Thymus (tissue), 14 donors: ENCODE measurements at places on chromosomes 16 and 17.

- no peak for DNase-seq
Measured at GRCh38 chr17:565521-565920, 149.1 kb downstream of the VPS53 start.

GRCh38 chr17:6578491-6578890 lies 22.1 kb upstream of the PITPNM3 start:
- no peak for DNase-seq

DNA sequence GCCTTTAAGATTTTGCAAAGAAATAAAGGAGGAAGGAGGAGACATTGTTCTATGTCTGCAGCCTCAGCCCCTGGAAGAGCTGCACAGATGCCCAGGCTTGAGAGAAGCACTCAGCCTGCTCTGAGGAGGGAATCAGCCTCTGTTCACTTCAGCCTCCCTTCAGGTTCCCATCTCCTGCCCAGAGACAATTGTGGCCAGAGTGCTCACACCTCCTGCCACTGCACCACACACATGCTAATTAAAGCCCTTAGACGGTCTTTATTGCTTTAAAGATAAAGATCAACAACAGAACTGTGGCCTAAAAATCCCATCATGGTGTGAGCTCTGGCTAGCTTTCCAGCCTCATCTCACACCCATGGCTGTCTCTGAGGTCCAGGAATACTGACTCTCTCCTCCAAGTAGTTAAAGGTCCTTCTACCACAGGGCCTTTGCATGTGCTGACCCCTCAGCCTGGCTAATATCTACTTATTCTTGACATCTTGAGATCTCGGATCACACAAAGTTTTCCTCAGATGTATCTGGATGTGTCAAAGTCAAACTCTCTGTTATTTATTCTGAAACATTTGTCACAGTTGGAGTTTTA lies 33.8 kb downstream of the CHD9NB start:
- no peak for DNase-seq

- DNase-seq = no peak
Measured at GRCh38 chr17:15122857-15123256, 142.3 kb downstream of the PMP22 start.

DNA sequence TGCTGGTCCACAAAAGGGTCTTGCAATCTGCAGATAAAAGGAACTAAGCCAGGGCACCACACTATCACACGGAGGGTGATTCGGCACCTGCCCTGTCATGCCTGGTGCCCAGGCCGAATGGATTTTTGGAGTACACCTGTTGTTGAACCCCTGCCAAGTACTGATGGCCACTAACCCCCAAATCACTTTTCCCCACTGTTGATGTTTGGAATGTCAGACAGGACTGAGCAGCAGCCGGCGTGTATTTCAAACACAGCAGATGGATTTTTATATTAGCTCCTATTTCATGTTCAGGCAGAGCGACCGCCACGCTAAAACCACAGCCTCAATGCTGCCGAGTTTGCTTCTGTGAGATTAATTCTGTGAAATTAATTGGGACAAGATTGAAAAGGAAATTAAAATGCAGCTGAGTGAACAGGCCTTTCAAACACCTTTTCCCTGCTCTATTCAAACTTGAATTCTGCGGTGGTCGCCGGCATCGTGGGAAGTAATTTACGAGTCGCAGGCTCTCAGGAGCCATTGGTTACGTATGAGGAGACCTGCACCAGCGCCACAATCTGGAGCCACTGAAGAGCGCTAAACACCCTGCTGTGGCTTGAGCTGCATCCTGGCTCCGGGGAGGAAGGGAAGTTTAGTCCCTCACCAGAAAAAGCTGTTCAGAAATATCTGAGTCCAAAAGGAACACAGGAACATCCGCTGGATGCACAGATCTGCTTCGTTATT lies 48.5 kb downstream of the SNX11 start:
- no peak for DNase-seq

DNA sequence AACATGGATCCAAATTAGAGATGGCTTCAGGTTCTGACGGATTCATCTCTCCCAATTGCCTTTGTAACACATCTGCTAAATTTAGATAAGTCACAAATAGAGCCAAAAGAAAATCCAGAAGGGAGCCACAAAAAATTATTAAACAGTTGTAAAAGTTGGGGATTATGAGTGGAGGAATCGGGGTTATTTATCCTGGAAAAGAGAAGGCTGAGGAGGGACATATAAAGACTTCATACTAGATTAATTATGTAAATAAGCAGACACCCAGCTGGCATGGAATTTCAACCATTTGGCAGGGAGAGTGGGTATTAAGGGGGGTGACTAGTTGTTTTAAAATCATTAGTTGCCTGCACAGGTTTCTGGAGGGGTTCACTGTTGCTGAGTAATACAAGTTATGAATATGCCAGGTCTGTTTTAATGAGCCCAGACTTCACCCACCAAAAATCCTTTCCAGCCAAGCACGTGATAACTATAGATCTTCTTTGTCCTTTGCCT lies 89.6 kb downstream of the CDH13 start:
- no peak for DNase-seq

GRCh38 chr16:69077251-69077650 lies 28.2 kb upstream of the HAS3 start:
- DNase-seq = no peak

- DNase-seq = no peak
Measured at GRCh38 chr16:89034971-89035668, 58.1 kb upstream of the CBFA2T3 start.

GRCh38 chr17:72169823-72170222 lies 49.0 kb downstream of the SOX9 start:
- DNase-seq = no peak

DNA sequence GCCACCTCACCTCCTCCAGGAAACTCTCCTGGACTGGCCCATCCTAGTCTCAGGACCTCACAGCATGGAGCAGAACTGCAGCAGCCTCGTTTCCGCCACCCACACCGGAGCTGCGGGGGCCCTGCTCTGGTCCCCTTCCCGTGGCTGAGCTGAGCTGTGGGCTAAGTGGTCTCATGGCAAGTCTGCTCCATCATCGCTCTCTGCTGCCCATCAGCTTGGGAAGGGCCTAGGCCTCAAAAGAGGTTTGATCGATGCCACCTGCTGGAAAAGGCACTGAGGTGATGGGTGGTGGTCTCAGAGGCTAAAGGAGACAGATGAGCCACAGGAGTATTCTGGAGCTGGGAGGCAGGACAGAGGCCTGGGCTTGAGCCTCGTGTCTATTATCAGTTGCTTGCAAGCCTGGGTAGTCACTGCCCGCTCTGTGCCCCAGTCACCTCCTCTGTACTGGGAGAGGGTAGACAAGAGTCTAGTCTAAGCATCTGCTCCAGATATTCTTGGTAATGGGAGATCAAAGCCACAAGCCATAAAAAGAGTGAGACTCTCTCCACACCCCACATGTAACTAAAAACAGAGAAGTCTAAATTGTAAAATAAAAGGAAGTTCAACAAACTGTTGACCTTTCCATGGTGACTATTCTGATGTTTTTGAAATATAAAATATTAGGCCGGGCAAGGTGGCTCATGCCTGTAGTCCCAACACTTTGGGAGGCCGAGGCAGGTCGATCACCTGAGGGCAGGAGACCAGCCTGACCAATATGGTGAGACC lies 1.6 kb downstream of the ITGAE start:
- DNase-seq = no peak

DNA sequence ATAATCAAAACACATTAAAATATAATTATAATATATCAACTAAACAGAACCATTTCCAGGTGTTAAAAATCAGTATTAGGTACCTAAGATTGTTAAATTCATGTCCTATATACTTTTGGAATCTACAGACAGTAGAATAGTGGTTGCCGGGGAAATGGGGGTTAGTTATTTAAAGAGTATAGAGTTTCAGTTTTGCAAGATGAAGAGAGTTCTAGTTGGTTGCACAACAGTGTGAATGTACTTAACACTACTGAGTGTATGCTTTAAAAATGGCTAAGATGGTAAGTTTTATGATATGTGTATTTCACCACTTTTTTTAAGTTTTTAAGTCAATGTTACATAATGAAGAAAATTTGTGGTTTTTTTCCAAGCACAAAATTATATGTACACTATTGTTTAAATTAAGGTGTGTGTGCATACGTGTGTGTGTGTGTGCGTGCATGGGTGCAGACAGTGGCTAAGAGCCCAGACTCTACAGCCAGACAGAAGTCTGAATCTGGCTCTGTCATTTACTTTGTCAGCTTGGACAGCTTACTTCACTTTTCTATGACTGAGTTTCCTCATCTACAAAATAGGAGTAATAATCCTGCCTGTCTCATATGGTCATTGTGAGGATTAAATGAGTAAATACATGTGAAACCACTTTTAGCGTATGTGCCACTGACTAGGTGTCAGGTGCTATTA lies 25.3 kb upstream of the PHAF1 start:
- no peak for DNase-seq

- no peak for DNase-seq
Measured at GRCh38 chr16:57258226-57258909, 13.3 kb downstream of the ARL2BP start.

DNA sequence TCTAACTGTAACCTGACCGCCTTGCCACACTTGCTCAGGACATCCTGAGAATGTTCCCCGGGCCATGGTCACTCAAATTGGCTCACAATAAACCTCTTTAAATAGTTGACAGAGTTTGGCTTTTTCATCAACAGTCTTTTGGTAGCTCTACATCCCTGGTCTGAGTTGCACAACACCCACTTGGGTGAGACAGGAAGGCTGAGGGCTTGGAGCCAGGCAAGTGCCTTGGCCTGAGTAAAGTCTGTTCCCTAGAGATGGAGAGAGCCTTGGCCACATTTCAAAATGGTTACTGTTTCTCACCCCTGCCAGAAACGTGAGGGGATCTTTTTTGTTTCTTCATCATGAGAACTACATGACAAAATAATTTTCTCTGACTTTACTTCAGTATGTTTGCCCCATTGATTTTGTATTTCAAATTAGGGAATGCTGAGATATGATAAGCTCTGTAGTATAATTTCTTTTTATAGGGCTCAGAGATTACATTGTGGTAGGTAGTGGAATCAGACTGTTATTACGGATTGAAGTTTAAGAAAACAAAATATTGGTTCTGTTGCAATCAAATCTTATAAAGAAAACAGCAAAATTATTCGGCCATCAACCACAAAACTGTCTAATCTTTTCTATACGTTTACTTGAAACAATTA lies 53.9 kb upstream of the NETO2 start:
- no peak for DNase-seq

- no peak for DNase-seq
Measured at GRCh38 chr16:7614021-7614795, 281.6 kb downstream of the RBFOX1 start.

GRCh38 chr17:28744972-28745785 lies 1.4 kb downstream of the TRAF4 start:
- no peak for DNase-seq

DNA sequence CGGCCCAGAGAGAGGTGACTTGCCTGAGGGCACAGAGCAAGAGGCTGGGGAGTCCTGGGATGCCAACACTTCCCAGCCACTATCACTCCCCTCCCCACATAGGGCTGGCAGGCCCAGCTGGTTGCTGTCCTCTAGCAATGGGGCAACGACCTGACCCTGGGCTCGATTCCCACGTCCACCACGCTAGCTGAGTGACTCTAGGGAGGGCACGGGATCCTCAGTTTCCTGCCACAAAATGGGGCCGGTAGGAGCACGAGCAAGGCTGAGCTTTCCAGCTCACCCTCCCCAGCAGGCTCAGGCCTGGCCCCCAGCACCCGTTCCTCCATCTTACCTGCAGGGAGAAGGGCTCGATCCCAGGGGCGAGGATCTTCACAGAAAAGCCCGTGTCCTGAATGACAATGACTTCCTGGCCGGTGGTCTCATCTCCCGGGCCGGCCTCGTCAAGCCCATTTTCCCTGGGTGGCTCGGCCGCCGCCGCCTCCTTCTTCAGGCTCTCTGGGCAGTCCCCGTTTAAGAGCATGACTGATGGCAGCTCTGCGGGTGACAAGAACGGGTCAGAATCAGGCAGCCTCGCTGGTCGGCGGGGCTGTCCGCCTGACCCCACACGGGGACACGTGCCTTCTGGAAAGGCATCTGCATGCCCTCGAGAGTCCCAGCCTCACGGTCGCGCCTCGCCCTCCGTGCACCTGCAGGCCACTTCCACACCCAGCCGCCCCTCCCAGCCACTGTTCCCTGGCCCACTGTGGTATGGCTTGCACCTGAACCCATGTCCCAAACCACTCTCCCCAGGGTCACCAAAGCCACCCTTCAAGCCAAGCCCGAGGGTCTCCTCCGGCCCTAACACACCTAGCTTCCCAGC lies 7.3 kb downstream of the CLUH start:
- no peak for DNase-seq

- no peak for DNase-seq
Measured at GRCh38 chr16:85192238-85193114, 80.2 kb upstream of the CIBAR2 start.

- DNase-seq = peak; percentile 7
Measured at GRCh38 chr16:78890373-78890895, 710.1 kb downstream of the MAF start.

DNA sequence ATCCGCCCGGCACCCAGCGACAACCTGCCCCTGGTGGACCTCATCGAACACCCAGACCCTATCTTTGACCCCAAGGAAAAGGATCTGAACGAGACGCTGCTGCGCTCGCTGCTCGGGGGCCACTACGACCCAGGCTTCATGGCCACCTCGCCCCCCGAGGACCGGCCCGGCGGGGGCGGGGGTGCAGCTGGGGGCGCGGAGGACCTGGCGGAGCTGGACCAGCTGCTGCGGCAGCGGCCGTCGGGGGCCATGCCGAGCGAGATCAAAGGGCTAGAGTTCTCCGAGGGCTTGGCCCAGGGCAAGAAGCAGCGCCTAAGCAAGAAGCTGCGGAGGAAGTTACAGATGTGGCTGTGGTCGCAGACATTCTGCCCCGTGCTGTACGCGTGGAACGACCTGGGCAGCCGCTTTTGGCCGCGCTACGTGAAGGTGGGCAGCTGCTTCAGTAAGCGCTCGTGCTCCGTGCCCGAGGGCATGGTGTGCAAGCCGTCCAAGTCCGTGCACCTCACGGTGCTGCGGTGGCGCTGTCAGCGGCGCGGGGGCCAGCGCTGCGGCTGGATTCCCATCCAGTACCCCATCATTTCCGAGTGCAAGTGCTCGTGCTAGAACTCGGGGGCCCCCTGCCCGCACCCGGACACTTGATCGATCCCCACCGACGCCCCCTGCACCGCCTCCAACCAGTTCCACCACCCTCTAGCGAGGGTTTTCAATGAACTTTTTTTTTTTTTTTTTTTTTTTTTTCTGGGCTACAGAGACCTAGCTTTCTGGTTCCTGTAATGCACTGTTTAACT lies 1.0 kb downstream of the NOG start:
- DNase-seq = peak; percentile 49

- DNase-seq = no peak
Measured at GRCh38 chr17:30321314-30321713, 12.5 kb downstream of the TMIGD1 start.
